IPS-NIHi11 (cell line): ENCODE measurements at places on chromosomes 5 and 9.

DNA sequence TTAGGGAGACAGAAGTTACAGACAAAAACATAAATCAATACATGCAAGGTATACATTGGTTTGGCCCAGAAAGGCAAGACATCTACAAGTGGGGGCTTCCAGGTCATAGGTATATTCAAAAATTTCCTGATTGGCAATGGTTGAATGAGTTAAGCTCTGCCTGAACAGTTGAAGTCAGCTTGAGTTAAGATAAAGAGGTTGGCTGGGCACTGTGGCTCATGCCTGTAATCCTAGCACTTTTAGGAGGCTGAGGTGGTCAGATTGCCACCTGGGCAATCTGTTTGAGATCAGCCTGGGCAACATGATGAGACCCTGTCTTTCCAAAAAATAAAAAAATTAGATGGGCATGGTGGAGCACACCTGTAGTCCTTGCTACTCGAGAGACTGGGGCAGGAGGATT, 16.3 kb downstream of the TMC1 start:
- no peak for DNase-seq

DNA sequence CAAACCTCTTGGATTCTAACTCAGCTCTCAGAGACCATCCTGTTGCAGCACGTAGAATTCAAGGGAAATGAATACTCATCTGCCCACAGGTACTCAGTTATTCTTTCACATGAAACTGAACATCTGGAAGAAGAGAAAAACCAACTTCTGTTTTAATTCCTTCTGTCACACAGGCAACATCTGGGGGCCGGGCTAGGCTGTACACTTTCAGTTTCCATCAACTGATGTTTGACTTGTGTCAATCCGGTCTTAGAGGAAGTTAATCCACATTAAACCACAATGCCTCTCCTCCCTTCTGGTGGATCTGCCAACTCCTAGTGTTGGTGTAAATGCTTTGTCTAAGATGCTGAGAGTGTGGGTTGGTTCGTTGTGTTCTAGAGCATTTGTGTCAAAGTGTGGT, 17.6 kb downstream of the DMRT3 start:
- DNase-seq, result no peak

DNA sequence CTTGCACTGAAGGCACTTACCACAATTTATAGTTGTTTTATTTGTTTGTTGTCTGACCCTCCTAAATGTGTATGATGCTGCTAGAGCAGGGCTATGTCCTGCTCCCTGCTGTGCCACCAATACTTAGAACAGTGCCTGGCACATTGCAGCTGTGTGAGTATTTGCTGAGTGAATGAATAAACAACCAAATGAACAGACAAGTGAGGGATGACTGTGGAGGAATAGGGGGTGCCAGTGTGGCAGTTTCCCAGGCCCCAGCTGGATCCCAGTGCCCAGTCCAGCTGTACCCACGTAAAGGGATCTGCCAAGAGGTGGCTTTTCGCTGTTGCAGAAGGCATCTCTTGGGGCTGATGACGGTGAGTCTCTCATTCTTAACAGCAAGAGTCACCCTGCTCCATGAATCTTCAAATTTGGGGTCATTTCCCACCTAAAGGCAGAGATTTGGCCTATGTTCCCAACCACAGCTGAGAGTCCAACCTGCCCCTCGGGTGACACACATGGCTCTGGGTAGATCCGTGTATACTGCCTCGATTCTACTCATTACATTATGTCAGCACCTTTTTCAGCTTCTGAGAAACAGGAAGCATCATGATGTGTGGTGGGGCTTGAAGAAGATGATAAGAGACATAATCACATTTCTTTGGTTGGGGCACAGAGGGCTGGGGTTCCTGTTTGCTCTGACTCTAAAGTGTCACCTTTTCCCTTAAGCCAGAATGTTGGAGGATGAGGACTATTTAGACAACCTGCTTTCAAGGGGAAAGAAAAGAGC, 14.3 kb downstream of the IL5 start:
- no peak for DNase-seq

GRCh38 chr9:104999136-104999535, 71.2 kb upstream of the ABCA1 start:
- DNase-seq, result no peak

DNA sequence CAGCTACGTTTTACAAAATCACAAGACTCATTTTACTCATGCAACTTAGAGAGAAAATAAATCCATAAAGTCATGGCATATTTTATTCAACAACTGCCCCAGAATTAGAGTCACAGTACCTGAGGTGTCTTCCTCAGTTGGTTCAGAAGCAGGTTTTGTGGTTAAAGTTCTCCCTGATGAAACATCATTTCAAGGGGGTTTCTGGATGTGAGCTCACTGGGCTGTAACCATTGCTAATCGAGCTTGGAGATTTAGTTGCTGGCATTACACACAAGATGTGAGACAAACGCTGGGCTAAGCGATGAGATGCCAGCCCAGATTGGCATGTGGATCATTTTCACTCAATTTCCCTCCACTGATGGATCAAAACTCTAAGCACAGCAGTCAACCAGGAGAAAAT, 131.3 kb downstream of the PRELID2 start:
- DNase-seq, result no peak
